ENCODE measurements at places on chromosomes 5 and 9.
A peak's percentile ranks its signal among the peaks of the same experiment; 100 is the strongest.

- no peak for DNase-seq
These were observed 12.3 kb downstream of the B4GALT7 start for GRCh38 chr5:177612215-177612673.

- no peak for DNase-seq
These were observed 16.3 kb downstream of the PRXL2C start for GRCh38 chr9:96638606-96639364.

DNA sequence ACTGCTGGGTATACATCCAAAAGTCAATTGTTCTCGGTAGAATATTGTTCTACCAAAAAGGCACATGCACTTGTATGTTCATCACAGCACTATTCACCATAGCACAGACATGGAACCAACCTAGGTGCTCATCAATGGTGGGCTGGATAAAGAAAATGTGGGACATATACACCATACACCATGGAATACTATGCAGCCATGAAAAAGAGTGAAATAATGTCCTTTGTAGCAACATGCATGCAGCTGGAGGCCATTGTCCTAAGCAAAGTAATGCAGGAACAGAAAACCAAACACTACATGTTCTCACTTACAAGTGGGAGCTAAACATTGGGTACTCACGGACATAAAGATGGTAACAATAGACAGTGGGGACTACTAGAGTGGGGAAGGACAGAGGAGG is 145.5 kb downstream of the APBA1 start:
- DNase-seq = no peak

DNA sequence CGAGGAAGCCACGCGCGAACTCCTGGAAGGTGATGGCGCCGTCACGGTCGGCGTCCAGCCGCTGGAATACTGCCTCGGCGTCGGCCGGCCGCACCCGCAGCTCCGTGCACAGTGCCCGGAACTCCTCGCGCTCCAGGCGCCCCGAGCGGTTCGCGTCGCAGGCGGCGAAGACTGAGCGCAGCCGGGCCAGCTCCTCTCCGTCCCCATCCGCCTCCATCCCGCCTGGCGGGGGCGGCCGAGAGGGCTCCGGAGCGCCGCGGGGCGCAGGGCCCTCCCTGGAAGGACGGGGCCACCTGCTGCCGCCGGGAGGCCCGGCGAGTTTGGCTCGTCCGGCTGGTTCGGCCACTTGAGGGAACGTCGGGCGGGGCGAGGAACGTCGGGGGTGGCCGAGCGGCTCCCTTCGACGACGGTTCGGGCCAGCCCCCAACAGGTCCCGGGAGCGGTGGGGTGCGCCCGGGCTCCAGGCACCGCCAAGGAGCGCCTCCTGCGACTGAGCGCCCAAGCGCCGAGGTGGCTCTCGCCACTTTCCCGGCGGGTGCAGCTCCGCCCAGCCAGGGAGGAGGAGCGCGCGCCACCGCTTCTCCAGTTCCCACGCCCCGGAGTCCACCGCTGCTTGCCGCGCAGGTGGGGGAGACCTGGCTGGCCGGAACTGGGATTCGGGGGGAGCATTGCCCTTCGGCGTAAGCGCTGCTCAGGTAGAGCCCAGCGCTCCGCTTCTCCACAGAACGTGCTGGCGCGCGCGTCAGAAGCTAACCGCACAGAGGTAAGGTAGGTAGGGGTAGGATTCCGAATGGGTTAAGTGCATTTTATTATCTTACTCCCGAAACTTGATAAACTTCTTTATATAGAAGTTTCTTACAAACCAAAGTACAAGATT is at the start of gene RASEF:
Gene RASEF (minus strand): TSS at position 492 of the 877 bp plus-strand sequence. CDS start 275 bp downstream, at position 217.
- no peak for DNase-seq

DNA sequence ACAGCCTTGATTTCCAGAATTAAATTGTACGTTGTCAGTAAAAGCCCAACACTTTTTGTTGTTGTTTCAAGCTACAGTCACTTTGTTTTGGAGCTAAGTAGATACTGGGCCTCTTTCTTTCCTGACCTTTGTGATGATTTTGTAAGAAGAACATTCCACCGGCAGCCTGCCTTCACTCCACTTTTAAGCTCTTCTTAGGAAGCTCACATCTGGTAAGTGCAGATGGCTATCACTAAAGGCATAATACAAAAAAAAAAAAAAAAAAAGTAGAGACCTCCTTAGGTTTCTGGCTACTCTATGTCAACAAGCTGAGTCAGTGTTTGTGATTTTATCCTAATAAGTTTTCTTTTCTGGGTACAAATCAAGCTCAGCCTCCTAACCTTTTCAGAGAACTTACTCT is 1922.1 kb upstream of the WWC1 start:
- no peak for DNase-seq

- DNase-seq = no peak
These were observed 3.3 kb downstream of the ASTN2 start for GRCh38 chr9:117411547-117411946.

GRCh38 chr9:80449513-80449912 is 877.7 kb downstream of the TLE4 start:
- DNase-seq = no peak

DNA sequence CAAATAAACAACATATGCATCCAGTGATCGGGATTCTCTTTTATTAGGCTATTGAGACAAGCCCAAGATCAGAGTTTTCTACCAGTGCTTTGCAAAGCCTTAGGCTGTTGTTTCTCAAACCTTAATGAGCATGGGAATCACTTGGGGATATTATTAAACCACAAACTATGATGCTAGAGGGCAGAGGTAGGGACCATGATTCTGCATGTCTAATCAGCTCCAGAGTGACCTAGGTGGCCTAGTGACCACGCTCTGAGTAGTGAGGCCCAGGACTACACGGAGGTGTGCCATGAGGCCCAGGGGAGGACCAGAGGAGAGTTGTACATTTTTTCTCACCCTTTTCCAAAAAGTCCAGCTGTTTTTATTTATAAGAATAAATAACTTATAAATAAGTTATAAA is 298.5 kb upstream of the TLE4 start:
- no peak for DNase-seq

GRCh38 chr9:89021154-89021803 is 30.0 kb downstream of the S1PR3 start:
- no peak for DNase-seq

DNA sequence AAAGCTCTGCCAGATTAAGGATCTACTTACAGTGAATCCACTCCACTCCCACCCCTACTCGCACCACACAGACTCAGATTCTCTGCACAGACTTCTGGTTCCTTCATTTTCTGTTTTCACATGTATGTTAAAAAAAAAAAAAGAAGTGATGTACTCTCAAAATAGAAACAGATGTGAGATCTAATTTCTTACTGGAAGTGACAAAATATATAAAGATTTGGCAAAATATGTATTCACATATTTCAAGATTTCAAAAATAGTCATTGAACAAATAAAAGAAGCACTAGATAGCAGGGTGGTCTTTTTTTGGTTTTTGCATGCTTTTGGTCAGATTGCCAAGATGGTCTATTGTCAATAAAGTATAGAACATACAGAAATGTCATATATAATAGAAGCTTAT is 379.2 kb downstream of the TMEM167A start:
- no peak for DNase-seq

- no peak for DNase-seq
These were observed 72.7 kb downstream of the SPATA31C2 start for GRCh38 chr9:88065619-88066018.

GRCh38 chr9:96150324-96151227 is 151.4 kb downstream of the HSD17B3 start:
- DNase-seq = no peak

- DNase-seq = no peak
These were observed 68.5 kb downstream of the SPTLC1 start for GRCh38 chr9:92046676-92047075.

- DNase-seq = no peak
These were observed 238.0 kb upstream of the PDE4D start for GRCh38 chr5:60131504-60131903.

DNA sequence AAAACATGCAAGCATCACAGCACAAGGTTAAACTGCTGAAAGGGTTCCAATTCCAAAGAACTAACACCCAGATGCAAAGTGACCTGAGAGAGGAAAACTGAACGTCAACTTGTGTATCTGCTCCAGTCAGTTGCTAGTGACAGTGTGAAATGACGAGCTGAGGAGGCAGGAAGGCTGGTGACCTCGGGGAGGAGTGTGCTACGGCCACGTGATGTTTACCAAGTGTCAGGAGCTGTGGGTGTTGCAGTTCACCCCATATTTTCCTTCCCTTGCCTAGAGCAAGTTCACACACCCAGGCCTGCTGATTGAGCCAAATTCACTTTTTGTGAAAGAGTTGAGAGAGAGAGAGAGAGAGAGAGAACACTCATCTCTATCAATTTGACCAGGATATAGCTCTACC is 231.6 kb upstream of the ANKH start:
- DNase-seq = no peak

DNA sequence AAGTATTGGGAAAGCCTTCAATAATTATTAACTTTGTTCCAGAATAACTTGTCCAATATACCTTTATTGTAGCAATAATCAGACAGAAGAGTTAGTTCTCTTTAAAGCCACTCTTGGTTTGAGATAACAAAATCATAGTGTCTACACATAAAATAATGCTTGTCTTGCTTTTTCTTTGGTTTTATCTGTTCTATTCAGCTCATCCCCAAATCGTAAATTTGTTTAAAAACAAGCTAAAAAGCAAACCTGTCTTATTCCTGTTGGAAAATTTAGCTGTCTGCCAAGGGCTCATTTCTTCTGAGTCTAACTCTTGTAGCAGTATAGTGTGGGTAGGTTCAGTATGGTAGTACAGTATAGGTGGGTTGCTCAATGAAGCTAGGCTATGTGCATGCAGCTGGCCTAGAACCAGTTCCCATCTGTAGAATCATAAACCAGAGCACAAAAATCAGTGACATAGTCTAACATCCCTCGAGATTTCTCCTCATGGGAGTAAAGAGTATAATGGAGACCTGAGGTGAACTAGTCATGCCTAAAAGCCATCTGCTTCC is 17.9 kb upstream of the APBA1 start:
- no peak for DNase-seq

- DNase-seq = no peak
These were observed 25.7 kb downstream of the LRRTM2 start for GRCh38 chr5:138849439-138849838.

DNA sequence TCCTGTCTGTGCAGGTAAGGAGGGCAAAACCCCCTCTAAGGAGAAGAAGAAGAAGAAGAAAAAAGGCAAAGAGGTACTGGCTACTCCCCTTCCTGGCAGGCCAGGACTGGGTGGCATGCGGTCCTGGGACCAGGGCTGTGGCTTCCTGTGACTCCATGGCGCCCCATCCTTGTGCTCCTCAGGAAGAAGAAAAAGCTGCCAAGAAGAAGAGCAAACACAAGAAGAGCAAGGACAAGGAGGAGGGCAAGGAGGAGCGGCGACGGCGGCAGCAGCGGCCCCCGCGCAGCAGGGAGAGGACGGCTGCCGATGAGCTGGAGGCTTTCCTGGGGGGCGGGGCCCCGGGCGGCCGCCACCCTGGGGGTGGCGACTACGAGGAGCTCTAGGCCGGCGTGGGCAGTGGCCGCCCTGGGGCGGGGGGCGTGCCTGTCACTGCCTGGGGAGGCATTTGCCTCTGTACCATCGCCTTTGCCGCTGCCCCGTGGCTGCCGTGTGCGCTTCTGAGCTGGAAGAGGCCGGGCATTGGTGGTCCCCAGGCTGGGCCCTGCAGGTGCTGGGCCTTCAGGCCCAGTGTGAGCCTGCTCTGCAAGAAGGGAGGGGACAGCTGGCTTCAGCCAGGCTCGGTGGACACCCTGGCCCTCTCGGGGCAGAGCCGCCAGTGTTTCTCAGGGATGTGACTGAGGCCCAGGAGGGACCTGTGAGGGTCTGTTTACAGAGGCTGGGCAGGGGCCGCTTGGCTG is 2.0 kb upstream of the AJM1 start:
- DNase-seq = no peak

- no peak for DNase-seq
These were observed 235.7 kb downstream of the ICE1 start for GRCh38 chr5:5658226-5658625.

DNA sequence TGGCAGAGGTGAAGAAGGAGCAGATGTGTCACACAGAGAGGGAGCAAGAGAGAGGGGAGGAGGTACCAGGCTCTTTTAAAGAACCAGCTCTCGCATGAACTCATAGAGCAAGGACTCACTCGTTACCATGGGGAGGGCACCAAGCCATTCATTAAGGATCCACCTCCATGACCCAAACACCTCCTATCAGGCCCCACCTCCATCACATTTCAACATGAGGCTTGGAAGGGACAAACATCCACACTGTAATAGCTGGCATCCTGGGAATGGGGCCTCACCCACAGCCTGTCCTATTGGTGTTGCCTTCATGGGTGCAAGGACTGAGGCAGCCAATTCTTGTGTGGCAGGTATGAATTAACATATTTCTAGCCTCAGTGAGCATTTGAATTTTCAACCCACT is 11.6 kb upstream of the TNFAIP8 start:
- DNase-seq = no peak

DNA sequence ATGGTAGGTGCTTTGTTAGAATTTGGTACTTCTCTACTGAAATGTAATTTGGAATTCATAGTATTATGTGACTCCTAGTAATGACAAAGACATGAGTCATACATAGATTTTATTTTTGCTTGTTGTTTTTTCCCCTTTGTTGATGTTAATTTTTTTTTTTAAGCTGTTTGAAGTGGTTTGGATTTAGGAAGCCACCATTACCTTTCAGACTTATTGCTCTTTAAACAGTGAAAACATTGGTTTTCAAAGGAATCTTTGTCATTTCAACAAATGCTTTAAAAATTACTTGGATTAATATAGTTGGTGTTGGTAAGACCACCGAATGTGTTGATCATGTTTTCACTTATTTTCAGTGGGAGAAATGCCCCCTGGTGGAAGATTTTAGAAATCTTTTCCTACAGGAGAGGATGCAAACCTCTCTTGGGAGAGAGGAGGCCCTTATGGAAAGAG is 170.1 kb upstream of the PITX1 start:
- DNase-seq = peak; percentile 8

DNA sequence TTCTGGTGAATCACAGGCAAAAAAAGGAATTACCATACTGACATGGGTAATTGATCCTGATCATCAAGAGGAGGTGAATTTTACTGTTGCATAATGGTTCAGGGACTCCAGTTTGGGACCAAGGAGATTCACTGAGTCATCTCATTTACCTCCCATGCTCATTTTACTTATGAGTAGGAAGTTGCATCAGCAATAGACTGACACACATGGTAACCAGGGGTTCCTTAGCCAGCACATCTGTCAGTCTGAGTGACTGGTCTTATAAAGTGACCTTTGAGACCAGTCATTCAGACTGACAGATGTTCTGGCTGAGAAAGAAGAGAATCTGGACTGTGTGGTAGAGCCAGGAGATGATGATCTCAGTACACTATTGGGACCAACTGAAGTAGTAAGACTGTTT is 384.6 kb upstream of the CD180 start:
- DNase-seq = no peak

DNA sequence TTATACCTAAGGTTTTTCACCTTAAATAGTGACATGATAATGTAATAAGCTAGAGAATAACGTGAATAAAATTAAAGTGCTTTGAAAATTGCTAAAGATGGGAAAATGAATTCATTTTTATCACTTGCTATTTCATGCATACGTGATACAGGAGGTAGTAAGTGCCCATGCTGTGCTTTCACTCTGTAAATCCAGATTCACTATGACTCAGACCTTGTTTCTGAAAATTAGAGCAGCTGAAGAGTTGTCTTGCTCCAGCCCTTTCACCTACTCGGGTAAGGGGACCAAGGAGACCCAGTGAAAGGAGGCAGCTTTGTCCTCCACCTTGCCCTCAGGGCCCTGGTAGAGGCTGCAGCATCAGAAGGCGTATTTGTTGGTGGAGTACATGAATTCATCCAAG is 87.9 kb downstream of the ANKH start:
- DNase-seq = no peak

GRCh38 chr5:60649288-60649917 is 50.6 kb downstream of the DEPDC1B start:
- peak; percentile 28 for DNase-seq

- DNase-seq = no peak
These were observed 217.2 kb downstream of the MLLT3 start for GRCh38 chr9:20405078-20405477.
